Stimulated activated CD8-positive, alpha-beta memory T cell treated with anti-CD3 and anti-CD28 coated beads, Interleukin-7, amount 100 ng/mL, for 48 hours (primary cell): ENCODE measurements at places on chromosomes 3 and 15.

- DNase-seq = no peak
Observed at GRCh38 chr3:172259111-172259541, 189.1 kb downstream of the GHSR start.

- no peak for DNase-seq
Observed at GRCh38 chr3:56048331-56048730, 419.9 kb downstream of the ERC2 start.

- DNase-seq = no peak
Observed at GRCh38 chr3:19295208-19295607, 146.9 kb downstream of the KCNH8 start.

GRCh38 chr3:107426223-107426622, 49.0 kb downstream of the CCDC54 start:
- DNase-seq = no peak

DNA sequence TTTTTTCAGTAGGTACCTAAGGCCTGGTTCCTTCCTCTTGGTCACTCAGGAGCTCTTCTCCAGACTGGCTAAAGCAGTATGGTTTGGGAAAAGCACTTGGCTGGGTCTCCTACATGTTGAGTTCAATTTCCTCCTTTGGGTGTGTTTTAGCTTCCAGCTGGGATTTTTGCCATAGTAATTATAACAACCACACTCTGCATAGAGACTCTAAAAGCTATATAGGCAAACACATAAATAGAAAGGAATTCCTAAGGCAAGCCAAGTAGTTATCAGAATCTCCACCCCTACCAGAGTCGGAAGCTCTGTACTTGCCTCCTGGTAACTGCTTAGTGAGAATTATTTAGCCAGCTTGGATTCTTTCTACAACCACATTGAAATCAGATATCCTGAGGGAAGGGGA, 48.6 kb downstream of the FOXL2 start:
- DNase-seq = no peak

- no peak for DNase-seq
Observed at GRCh38 chr15:33100314-33100713, 94.2 kb downstream of the FMN1 start.

DNA sequence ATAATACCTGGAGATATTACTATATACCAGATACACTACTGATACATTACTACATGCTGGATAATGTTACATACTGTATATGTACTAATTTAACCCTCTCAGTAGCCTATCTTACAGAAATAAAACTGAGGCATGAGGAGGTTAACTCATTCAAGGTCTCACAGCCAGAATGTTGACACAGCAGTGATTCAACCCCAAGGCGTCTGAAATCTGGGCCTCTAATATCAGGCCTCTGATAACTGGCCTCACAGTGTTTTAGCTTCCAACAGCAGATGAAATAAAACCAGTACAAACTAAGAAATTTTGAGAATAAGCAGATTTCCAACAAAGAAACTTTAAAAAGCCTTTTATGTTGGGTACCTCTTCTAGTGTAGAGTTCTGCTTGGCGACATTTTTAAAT, 23.4 kb downstream of the DZIP1L start:
- no peak for DNase-seq

DNA sequence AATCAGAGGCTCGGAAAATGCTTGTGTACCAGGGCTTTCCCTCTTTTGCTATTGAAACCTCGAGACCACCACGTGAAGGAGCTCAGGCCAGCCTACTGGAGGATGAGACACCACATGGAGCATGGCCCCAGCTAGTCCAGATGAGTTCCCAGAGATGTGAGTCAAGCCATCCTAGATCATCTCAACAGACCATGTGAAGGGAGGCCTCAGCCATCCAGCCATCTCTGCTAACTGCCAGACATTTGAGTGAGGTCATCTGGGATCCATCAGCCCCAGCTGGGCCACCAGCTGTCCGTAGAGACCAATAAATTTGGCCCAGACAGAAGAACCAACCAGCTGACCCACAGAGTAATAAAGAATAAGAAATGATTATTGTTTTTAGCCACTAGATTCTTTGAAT, 62.8 kb upstream of the PROK2 start:
- DNase-seq = no peak

DNA sequence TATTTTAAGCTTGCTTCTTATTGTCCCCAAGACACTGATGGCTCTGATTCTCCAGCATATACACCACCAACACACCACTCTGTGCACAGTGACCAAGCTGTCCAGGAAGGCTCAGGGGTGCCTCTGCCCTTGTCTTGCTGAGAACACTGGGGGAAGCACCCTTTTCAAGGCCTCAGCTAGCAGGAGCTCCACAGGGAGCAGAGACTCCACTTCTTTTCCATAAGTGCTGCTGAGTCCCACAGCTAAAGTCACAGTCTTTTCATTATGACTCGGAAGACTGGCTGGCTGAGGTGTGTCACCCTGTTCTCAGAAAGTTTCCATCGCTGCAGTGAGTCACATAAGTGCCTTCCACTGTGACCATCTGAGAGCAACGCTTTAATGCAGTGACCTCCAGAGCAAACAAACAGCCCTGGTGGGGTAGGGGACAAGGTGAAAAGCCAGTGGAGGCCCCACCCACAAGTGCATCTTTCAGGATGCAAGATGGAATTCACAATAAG, 226.9 kb upstream of the CHRNA7 start:
- DNase-seq = no peak

DNA sequence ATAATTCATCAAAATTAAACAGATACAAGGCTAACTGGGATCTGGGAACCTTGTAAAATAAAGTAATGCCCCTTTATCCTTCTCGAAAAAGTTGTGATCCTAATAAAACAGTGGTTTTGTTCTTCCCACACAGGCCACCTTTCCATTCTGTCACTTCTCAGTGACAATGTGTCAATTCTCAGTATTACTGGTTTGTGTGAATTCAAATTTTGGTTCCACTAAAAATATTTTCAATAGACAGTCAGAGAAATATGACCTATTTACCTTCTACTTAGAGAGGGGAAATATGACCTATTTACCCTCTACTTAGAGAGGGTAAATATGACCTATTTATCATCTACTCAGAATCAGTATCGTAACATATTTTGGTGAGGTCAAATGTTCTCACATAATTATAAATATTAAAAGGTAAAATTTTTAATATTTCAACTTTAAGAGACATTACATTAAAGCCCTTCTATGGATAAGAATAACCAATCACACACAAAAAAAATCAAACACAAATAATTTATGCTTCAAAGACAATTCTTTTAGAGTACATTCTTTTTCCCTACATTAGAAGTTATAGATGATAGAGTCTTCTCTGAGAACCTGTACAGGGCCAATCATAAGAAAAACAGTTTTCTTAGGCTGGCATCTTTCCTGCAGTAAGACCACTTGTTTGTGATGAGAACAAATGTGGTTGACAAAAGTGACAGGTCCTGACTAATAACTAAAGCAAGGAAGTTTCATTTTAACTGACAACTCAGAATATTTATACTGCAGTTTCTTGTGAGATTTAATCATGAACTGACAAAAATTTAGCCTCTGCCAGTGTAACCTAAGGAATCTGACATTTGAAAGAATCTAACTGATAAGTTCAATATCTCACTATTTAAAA, 323.3 kb downstream of the DIPK2A start:
- DNase-seq = no peak

GRCh38 chr15:99502661-99503060, 63.1 kb upstream of the MEF2A start:
- no peak for DNase-seq

DNA sequence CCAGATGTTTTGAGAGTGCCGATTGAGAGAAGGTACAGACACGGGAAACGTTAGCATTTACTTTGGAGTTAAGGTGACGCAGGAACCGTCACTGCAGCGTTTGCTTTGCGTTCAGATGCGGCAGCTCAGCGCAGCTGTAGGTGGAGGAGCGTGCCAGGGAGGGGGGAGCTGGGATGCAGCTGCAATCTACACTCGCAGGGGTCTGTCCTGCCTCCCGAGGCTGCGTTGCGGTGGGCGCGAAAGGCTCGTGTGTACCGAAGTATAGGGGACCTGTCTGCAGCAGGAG, 425 bp upstream of the FYTTD1 start:
- peak; percentile 33 for DNase-seq

DNA sequence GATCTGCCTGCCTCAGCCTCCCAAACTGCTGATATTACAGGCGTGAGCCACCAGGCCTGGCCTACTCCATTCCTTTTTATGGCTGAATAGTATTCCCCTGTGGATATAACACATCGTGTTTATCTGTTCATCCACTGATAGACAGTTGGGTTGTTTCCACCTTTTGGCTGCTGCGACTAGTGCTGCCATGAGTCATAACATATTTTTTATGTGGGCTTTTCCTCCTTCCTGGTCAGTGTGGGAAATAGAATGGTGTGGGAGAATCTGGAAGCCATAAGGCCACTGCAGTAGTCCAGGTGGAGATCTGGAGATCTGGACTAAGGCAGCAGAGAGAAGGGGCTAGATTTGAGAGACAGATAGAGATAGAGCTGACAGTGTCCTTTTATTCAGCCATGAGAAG, 16.2 kb downstream of the LCMT2 start:
- DNase-seq = no peak

DNA sequence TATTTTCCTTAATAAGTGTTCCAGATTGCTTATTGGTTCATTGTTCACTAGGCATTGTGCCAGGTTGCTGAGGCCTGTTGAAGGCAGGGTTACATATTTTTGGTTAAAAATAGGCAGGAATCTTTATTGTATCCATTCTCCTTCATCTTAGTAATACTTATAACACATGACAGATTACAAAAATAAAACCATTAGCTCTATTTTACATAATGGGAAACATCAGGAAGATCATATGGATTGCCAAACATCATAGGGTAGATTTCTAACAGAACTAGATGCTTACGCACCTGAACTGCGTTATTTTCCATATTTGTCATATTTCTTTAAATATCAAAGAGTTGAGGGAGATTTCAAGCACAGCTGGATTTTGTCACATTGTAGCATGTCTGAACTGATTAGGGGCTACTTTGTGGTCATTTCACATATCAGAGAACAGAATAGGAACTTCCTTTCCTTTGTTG, 462.9 kb upstream of the SGO1 start:
- DNase-seq = no peak

- no peak for DNase-seq
Observed at GRCh38 chr15:50256188-50257041, 9.1 kb downstream of the HDC start.

DNA sequence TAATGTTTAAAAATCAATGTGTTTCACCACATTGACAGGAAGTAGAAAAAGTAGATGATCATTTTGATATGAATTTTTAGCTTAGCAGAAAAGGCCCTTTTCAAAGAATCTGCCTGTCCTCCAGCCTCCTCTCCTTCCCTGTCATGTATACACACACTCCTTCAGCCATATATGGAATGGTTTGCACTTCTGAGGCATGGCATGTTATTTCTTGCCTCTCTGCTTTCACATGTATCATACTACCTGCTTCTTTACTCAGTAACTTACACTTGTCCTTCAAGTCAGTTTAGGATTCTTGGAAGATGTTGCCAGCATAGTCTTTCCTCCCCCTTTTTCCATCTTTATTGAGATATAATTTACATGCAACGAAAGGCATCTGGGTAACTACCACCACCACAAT, 79.0 kb downstream of the REC114 start:
- no peak for DNase-seq

DNA sequence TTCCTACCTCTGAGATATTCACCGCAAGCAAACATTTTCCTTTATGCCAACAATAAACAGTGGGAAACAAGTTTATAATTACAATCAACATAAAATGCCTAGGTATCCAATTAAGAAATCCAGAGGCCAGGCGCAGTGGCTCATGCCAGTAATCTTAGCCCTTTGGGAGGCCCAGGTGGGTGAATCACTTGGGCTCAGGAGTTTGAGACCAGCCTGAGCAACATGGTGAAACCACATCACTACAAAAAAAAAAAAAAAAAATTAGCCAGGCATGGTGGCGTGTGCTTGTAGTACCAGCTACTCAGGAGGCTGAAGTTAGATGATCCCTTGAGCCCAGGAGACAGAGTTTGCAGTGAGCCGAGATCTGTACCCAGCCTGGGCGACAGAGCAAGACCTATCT, 17.3 kb downstream of the TBC1D2B start:
- no peak for DNase-seq

- no peak for DNase-seq
Observed at GRCh38 chr15:83914906-83915305, 261.0 kb downstream of the ADAMTSL3 start.

- no peak for DNase-seq
Observed at GRCh38 chr15:66588971-66589370, 23.2 kb upstream of the LCTL start.

GRCh38 chr15:69758291-69758771, 305.7 kb downstream of the RPLP1 start:
- no peak for DNase-seq

DNA sequence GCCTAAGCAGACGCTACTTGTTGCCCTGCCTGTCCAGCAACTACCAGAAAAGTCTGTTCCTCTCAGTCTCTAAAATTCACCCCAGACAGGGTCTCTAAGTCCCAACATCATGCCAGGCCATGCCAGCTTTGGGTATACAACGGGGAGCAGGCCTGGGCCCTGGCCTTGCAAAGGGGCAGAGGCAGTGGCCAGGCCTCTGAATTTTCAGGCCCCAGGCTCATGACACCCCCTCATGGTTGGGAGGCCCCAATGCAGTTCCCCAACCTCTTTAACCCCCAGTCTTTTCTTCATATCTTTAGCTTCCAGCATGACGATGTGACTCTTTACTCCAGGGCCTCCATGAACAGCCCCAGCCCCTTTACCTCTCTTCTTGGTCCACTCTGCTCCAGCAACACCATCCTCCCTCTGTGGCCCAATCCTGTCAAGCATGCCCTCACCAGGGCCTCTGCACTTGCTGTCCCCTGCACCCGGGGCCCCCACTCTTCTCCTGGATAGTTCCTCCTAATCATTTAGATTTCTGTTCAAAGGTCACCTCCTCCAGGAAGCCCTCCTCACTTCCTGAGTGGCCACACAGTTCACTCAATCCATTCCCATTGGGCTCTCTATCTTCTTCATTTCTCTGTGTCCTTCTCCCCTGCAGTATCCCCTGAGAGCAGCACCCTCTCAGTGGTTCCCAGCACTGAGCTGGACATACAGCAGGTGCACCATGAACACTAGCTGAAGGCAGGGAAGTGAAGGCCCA, 4.8 kb downstream of the IQSEC1 start:
- DNase-seq = no peak

- DNase-seq = no peak
Observed at GRCh38 chr3:42192334-42193200, 73.4 kb downstream of the CCK start.

DNA sequence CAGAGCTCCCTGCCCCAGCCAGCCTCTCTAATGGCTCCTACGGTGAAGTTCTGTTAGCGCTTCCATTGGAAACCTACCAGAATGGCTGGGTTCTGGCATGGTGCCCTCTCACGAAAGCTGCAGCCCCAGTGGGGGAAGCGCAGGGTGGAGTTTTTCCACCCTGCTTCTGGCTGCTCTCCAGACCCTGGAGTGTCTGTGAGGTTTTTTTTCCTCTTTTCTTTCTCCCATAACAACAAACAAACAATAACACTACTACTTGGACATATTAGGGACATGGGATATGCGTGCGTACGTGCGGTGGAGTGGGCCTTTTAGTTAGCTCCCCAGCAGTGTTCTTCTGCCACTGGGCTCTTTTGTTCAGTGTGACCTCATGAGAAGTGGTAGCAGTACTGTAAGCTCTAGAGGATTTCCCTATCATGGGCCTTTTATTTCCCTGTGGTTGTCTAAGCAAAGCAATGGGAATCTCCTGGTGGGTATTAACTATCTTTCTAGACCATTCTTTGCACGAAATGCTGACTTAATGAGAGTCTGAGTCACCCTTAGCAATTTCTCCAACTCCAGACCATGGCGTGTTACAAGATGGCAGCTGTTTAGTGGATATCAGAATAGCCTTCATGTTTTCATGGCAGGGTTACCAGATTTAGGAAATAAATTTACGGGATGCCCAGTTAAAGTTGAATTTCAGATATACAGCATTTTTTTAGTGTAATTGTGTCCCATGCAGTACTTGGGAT, 161.9 kb downstream of the FNDC3B start:
- DNase-seq = no peak

- DNase-seq = no peak
Observed at GRCh38 chr15:50886611-50887345, 21.7 kb upstream of the AP4E1 start.
